ENCODE measurements at places on chromosomes 6 and 20. TPM values are rescaled to one million over a fixed set of nuclear protein-coding genes. Genes with fewer than 3 reads are reported as not detected.
A peak's percentile ranks its signal among the peaks of the same experiment; 100 is the strongest.

DNA sequence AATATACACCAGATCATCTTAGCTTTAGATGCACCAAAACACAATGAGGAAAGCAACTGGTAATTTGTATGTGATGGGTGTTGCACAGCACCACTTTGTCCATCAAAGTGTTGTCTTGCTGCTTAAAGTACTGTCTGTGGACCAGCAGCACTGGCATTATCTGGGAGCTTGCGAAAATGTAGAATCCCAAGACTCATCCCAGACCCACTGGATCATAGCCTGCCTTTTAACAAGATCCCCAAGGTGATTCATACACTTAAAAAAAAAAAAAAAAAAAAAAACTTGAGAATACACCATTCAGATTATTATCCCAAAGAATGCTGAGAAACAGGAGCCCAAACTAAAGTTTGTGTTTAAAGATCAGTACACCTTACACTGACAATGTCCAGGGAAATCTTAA lies 123.4 kb downstream of the TASP1 start:
- DNase-seq: no peak

DNA sequence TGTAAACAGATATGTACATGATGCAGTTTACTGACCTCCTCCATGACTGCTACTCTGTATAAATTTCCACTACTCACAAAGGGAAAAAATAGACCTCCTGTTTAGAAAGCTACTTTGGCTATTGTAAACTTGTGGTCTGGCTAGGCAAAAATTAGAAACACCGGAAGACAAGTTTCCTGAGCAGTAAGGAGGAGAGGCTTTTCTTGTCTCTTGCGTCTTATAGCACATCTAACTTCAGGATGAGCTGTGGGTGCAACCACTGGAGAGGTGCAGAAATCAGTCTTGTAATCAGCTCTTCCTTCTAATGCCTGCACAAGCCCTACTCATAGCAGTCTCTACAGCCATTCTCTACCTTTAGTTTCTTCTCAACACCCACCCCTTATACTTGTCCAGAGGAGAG lies 296.5 kb upstream of the SLC35B3 start:
- DNase-seq: no peak

DNA sequence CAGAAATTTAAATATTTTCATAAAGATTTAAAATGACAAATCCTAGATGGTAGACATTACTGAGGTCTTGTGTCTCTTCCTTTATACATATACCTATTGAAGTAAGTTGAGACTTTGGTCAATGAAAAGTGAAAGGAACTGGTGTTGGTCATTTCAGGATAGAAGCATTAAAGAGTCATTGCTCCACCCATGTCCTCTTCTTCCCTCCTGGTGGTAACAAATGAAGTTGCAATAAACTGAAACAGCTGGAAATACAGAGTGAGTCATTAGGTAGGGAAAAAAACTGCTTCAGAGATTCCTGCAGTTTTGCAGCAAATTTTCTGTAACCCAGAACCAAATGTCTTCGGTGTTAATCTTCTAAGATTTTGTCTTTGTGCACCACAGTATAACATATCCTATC lies 448.0 kb downstream of the EYS start:
- no peak for DNase-seq

DNA sequence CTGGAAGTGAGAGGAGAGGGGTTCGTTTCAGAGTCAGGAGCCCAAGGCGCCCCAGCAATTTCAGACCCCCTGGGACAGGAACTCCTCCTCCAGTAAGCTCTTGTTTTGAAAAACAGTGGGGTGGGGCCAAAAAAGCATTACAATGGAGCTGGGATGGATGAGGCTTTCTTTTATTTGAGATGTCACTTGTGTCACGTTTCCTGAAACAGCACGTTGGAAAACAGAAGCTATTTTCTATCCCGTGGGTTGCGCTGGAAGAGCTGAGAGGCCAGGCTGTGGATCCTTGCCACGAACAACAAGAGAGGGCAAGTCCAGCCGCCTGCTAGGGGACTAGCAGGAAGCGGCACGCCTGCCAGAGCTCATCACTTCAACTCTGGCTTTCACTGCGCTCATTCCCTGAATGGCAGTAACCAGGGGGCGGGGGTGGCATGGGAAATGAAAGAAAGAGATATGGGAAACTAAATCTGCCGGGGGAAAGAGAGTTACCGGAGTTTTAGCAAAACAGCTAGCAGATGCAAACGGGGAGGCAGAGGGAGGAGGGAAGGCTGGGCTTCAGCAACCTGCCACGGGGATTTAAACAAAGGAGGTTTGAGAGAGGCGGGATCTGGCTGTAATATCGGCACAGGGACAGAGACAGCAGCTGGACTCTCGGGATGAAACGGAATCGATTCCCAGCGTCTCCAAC lies 34.6 kb downstream of the GCNT2 start:
- DNase-seq: no peak

DNA sequence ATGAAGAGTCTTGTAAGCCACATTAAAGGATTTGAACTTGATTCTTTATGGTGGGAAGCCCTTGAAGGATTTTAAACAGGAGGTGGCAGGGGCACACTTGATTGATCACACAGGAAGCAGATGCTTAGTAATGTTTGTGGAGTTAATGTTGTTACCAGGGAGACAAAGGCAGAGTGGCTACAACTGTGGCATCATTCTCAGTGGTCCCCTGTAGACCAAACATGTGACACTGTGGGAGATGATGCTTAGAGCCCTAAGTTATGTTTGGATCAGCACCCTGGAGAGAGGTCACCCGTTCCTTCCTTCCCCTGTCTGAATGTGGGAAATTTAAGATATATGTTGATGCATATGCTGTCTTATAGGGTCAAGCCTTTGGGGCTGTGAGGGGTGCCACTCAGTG lies 53.2 kb downstream of the EIF2S2 start:
- DNase-seq: peak; percentile 25

GRCh38 chr6:133894795-133895358 lies 6.0 kb downstream of the TCF21 start:
- no peak for DNase-seq

DNA sequence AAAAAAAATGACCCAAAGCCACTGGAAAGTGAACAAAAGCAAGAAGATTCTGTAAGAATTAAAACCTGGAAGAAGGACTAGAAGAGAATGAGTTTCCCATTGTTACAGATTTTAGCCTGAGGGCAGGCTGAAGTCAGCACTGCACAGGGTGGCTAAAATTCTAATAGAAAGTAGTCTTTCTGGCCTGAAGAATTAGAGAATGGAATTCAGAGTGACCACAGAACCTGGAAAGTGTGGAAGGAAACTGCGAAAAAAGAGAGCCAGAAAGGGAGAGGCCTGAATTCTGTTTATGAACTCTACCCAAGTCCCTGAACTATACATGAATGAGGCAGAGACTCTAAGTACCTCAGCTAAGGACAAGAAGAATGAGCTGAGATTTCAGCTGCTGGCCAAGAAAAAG lies 38.9 kb upstream of the FILIP1 start:
- DNase-seq: no peak

DNA sequence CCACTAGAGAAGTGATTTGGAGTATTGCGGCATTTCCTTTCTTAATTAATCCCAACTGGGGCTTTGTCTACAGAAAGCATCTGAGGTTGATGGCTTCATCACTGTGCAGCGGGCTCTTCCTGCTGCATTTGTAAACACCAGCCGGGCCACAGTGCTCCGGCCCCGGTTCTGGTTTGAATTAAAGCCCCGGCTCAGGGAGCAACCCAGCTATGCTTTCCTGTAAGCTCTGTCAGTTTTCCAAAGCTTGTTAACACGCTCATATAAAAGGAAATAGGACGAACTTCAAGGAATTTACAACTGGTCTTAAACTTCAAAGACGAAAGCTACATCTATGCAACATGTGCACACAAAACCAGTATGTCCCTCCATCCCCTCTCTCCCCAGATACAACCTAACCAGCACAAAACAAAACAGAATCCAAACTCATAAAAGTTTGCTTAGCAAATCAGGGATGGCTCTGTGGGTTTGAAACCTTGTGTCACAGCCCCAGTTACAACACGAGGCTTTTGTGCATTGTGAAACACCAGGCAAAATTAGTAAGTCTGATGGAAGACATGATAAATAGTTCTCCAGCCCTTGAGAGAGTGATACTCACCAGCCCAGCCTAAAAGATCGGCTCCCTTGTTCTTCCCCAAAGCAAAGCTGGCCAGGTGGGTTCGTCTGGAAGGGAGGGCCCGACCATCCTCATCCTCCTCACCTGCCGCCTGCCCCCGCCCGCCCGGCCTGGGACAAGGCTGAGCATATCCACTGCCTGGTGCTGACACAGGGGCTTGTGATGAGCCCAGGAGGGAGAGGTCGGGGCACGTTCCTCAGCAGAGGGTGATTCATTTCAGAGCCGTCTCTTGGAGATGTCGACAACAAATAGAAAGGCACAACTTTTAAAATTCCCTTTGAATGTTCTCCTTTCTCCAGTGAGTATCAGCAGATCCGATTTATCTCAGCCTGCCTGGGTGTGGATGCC lies 197.9 kb downstream of the TFAP2C start:
- no peak for DNase-seq

GRCh38 chr6:47479140-47479508 lies 1.5 kb downstream of the CD2AP start:
- DNase-seq: no peak

DNA sequence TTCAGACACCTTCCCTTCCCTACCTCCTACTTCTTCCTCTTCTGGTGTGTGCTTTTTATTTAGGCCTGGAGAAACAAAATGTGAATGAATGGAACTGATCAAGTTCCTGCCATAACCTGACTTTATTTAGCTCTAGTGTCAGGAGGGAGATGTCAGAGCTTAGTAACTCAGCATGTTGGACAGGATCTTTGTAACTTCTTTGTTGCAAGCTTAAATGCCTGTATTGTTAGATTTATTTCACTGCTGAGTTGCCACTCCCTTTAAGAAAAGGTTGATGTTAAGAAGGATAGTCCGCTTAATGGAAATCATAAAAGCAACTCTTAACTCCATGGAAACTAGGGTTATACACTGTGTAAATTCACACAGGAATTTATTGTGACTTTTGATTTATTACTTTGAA lies 2.2 kb downstream of the FAM120B start:
- DNase-seq: no peak

DNA sequence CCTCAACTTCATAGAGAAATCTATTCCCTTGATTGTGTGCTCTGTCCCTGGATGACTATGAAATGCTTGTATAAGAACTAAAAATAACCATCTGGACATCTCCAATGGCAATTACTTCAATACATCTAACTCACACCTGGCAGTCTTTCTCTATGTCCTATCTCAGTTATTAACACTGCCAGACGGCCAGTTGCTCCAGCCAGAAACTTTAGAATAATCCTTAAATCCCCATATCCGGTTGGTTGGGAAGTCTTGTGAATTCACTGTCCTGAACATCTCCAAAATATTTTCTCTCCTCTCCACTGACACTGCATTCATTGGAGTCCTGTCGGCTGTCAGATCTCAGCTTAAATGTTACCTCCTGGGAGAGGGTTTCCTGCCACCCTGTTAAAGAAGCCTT lies 12.2 kb upstream of the LAMA2 start:
- no peak for DNase-seq

GRCh38 chr6:44805238-44805846 lies 417.8 kb downstream of the CDC5L start:
- DNase-seq: no peak

- DNase-seq: peak; percentile 79
Observed at GRCh38 chr6:132279592-132280139, 121.6 kb downstream of the MOXD1 start.

DNA sequence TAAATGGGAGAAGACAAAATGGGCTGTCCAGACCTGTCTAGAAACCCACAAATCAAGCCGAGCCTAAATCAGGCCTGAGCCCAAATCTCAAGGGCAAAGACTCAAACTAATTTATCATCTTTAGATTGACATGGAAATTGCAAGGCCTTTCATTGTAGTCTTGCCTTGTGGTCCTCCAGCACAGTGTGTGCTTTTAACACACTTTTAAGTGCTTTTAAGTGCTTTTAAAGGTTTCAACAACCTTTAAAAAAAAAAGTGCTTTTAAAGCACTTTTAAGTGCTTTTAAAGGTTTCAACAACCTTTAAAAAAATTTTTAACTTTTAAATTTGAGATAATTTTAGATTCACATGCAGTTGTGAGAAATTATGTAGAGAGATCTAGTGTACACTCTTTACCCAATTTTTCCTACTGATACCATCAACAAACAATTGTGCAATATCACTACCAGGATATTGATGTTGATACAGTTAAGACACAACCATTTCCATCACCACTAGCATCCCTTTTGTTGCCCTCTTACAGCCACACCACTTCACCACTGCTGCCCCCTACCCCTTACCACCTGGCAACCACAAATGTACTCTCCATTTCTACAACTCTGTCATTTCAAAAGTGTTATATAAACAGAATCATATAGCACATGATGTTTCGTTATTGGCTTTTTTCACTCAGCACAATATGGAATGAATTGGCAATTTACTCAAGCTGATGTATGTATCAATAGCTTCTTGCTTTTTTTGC lies 23.1 kb upstream of the DCBLD1 start:
- DNase-seq: no peak

- DNase-seq: no peak
Observed at GRCh38 chr6:40529919-40530318, 57.2 kb downstream of the LRFN2 start.

DNA sequence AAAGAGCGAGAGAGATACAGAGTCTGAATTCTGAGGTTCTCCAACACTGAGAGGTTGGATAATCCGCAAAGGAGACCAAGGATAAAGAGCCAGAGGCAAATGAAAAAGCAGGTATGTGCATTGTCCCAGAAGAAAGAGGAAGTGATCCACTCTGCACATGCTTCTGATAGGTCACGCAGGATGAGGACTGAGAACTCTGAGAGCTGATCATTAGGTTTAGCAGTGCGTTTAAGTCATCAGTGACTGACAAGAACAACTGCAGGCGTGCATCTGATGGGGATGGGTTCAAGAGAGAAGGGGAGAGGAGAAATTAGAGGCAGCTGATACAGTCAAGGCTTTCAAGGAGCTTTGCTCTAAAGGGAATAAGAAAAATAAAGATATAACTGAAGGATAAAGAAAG lies 301.2 kb upstream of the SGK1 start:
- DNase-seq: no peak

LAMA4 gene
- not detected for total RNA-seq

FAM184A gene
- total RNA-seq: 4.8 TPM

DUSP15 gene
- not detected for total RNA-seq

CAPN11 gene
- total RNA-seq: 0.11 TPM

SNPH gene
- total RNA-seq: 4.1 TPM

FKBP1C gene
- 1.5 TPM for total RNA-seq

RHAG gene
- not detected for total RNA-seq

GRIK2 gene
- total RNA-seq: not detected

MCHR2 gene
- total RNA-seq: not detected

BPIFA1 gene
- not detected for total RNA-seq
